NCI-H345 (cell line): ENCODE measurements at places on chromosomes 4 and X.

GRCh38 chrX:117610806-117611205 lies 505.8 kb downstream of the KLHL13 start:
- no peak for DNase-seq

DNA sequence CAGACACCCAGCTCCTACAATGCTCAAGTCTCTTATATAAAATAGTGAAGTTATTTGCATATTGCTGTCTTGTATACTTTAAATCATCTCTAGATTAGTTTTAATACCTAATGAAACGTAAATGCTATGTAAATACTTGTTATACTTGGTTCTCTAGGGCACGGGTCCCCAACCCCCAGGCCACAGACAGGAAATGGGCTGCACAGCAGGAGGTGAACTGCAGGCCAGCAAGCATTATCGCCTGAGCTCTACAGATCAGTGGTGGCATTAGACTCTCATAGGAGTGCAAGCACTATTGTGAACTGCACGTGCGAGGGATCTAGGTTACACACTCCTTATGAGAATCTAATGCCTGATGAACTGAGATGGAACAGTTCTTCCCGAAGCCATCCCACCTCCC lies 395.9 kb upstream of the EMCN start:
- no peak for DNase-seq

- DNase-seq = no peak
These were observed 509 bp upstream of the USP11 start for GRCh38 chrX:47232197-47232802.

GRCh38 chrX:154595559-154596249 lies 10.8 kb downstream of the CTAG1A start:
- DNase-seq = no peak

DNA sequence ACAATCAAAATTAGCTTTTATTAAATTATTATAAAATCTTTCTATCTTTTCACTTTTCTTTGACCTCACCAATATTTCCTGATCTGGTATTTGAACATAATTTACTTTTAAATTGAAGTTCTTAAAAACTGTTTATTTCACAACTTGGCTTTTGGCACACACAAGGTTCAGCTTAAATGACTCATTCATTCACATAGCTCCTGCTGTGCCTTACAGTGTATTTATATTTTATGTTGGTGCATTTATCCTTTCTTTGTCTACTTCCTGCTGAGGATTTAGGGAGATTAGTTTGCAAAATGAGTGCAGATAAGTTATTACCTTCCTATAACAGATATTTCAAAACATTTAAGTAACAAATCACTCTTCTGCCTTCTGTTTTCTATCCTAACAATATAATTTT lies 430.6 kb downstream of the DTHD1 start:
- no peak for DNase-seq

- no peak for DNase-seq
These were observed 6.8 kb downstream of the TBC1D19 start for GRCh38 chr4:26590639-26591038.

GRCh38 chr4:144376866-144377265 lies 236.3 kb upstream of the GYPA start:
- DNase-seq = no peak

- DNase-seq = no peak
These were observed 3.5 kb upstream of the EDNRA start for GRCh38 chr4:147477439-147477838.

DNA sequence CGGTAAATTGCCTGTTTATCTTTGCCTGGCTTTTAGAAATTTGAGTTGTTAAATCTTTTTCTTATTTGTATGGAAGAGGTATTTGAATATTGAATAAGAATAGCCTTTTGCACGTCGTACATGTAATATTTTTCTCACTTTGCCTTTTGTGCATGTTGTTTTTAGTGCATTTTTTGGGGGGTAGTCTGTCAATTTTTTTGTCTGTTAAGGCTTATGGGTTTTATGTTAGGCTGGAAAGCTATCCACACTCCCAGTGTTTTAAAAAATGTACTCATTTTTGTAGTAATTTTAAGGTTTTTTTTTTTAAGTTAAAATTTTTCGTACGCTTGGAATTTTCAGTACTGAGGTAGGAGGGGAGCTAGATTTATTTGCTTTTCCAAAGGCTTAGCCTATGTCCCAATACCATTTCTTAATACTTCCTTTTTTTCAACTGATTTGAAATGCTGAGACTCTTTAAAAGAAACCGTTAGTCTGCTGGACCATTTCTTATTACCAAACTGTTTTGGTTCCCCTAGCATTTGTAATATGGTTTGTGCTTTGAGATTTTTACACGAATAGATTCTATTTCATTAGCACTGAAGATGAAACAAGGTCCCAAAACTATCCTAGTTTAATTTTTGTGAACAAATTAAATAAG lies 1.3 kb downstream of the HERC5 start:
- no peak for DNase-seq

GRCh38 chrX:131955099-131955777 lies 67.9 kb upstream of the STK26 start:
- no peak for DNase-seq

GRCh38 chrX:140672840-140673731 lies 36.5 kb upstream of the LINC00632 start:
- no peak for DNase-seq

DNA sequence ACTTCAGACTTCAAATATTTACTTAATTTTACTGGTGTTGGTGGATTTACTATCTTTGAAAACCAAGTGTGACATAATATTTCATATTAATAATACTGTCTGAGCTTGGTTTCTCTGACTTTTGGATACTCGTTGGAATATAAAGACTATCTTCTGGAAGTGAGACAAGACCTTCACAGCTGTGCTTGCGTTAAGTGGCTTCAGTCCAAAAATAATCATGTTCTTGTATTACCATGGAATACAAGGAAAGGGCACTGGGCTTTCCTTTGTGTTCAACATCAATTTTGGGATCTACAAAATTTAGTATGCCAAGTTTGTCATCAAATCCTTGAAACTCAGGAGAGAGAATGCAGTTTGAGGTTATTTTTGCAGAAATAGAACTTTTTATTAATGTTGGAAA lies 712.4 kb upstream of the LCORL start:
- DNase-seq = peak; percentile 60

DNA sequence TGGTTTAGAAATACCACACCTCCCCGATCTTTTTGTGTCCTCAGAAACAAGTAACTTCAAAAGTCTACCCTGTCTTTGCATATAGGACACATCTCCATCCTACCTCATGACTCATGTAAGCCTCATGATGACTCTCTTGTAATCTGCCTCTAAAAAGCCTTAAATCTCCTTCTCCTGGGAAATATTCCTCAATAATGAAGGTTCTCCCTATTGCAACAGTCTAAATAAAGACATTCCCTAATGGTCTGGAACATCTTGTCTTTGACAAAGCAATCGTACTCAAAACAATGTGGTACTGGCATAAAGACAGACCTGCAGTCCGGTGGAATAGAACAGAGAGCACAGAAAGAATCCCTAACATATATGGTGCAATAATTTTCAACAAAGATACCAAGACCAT lies 257.7 kb downstream of the OPHN1 start:
- no peak for DNase-seq

DNA sequence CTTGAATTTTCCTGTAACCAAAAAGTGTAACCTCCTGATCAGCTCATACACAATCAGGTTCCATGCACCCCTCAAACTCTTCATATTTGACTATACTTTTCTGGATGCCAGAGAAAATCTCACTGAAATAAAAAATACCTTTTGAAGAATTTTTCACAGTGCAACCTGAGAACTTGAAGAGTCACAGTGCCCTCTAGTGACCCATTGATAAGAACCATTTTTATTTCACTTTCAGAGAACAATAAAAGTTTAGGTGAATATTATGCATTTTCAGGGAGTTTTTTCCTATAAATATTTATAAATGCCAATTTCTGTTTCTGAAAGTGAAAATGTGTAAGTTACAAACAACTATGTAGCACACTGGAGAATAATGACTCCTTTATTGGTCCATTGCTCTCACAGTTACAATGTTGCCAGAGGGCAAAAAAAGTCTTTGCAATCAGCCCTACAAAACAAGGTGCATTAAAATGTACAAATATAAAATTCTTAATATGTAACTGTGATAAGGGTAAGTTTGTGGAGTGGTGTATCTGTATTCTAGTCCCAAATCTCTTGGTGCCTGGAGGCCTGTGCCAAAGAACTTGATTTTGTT lies 153.6 kb upstream of the INTU start:
- peak; percentile 13 for DNase-seq

GRCh38 chrX:154431341-154431740 lies 2.9 kb downstream of the ATP6AP1 start:
- no peak for DNase-seq

- DNase-seq = no peak
These were observed 1.3 kb downstream of the NOP14 start for GRCh38 chr4:2961811-2962441.

DNA sequence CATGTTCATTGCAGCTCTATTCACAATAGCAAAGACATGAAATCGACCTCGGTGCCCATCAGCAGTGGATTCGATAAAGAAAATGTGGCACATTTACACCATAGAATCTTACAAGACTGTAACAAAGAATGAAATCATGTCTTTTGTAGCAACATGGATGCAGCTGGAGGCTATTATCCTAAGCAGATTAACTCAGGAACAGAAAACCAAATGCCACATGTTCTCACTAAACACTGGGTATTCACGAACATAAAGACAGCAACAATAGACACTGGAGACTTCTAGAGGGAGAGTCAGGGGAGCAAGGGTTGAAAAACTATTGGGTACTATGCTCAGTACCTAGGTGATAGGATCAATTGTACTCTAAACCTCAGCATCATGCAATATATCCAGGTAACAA lies 180.5 kb downstream of the PPP1R2C start:
- DNase-seq = no peak

DNA sequence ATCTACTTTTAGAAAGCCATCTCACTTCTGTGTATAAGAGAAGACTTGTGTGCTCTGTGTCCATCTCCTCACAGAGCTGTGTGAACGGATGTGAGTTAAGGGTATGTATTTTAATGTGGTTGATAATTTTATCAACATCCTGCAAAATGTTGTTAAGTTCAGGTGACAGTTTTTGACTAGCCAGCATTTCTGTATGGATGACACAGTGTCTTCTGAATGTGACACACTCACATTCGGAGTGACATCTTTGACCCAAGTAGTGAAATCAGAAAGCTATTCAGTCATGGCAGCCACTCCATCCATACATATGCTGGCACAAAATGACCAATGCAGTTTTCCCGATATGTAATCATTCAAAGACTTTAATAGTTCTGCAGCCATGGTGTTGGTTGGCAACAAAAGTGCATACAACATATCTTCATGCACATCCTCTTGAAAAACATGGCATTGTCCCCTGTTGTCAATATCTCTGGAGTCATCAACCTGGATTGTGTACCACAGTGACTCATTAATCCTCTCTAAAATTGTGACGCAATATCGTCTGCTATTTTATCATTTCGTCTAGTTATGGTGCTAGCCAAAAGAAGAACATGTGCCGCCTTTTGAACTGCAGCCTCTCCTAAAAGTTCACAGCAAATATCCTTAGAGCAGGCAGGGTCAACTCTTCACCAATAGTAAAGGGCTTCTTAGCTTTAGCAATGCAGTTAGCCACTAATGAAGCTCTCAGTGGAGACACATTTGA lies 6.8 kb upstream of the FGF2 start:
- DNase-seq = no peak

GRCh38 chrX:69277369-69277990 lies 112.2 kb upstream of the PJA1 start:
- no peak for DNase-seq

DNA sequence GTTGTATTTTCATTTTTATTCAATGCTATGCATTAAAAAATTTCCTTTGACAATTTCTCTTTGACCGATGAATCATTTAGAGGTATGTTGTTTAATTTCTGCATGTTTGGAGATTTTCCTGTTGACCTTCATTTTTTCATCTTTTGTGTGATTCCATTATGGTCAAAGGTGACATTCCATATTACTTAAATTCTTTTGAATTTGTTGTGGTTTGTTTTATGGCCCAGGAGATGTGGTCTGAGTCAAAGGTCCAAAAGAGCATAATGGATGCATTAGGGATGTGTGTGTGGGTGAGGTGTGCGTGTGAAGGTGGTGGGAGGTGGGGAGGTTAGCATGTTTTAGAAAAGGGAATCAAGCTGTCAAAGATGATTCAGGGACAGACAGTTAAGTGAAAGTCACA lies 76.0 kb upstream of the GIMD1 start:
- no peak for DNase-seq

- DNase-seq = no peak
These were observed 92.9 kb upstream of the GPRIN3 start for GRCh38 chr4:89400287-89401035.

DNA sequence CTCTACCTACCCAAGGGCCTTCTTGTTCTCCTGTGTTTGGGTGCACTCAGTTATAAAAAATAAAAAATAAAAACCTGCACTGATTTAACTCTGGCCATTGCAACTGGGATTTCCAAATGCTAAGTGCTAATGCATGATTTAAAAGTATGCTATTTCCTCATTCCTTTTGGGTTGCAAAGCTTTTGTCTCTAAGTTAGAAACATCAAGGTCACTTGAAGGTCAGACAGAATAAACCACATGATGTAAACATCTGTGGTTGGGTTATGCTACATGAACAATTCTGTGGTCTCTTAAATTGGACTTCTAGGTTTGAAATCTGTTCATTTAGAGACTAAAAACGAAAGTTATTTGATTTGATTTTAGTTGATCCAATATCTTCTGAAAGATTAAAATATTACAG lies 1547.4 kb upstream of the TENM3 start:
- DNase-seq = no peak

GRCh38 chr4:56803471-56803870 lies 18.0 kb downstream of the SPINK2 start:
- DNase-seq = peak; percentile 30

- DNase-seq = no peak
These were observed 10.3 kb downstream of the MRPL1 start for GRCh38 chr4:77872723-77873445.

DNA sequence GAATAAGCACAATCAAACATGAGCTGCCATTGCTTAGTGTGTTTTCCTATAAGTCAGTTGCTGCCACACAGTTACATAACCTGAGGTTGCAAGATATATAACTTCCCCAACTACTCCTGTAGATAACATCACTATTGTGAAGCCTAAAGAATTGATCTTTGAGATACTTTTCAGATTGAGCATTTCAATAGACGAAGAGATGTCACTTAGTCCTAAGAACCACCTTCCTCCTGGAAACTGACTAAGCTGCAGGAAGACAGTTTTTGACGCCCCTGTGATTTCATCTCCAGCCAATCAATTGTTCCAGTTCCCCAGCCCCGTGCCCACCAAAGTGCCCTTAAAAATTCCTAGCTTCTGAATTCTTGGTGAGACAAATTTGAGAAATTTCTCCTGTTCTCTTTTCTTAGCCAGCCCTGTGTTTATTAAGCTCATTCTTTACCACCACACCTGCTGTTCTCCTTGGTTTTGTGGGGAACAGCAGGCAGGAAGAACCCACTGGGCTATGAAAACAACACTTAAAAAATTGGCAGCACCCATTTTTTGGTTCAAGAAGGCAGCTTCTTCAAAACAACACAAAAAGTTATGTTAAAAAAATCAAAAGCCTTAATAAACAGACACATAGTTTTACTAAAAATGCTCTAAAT lies 317.1 kb upstream of the PABPC4L start:
- no peak for DNase-seq
